ENCODE measurements at places on chromosomes 5 and 9.

DNA sequence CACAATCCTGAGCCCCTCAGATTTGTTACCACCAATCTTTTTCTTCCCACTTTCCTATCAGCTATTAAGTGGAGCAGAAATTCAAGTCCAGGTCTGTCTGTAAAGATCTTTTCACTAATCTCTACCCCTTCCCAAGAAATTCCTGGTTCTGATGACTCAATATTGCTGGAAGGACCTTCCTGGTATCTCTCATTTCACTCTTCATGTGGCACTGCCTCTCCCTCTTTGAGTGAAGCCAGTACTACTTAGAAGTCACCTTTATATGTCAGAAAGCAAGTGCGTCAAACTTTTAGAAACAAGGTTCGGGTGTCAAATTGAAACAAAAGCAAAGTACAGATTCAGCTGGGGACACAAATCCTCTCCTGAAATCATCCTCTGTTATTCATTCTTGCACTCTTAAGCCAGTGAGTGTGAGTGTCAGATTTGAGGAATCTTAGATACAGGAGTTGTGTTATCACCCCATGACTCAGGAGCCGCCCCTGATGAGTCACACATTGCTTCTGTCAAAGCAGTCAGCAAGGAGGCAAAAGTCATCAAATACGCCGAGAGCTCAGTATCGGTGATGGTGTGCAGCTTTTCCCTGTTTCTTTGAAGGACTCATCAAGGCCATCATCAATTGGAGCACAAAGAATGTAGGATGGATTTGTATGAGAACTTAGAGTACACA, 313.0 kb downstream of the CETN3 start:
- no peak for DNase-seq

GRCh38 chr5:64666078-64666477, 24.2 kb upstream of the SHISAL2B start:
- no peak for DNase-seq

DNA sequence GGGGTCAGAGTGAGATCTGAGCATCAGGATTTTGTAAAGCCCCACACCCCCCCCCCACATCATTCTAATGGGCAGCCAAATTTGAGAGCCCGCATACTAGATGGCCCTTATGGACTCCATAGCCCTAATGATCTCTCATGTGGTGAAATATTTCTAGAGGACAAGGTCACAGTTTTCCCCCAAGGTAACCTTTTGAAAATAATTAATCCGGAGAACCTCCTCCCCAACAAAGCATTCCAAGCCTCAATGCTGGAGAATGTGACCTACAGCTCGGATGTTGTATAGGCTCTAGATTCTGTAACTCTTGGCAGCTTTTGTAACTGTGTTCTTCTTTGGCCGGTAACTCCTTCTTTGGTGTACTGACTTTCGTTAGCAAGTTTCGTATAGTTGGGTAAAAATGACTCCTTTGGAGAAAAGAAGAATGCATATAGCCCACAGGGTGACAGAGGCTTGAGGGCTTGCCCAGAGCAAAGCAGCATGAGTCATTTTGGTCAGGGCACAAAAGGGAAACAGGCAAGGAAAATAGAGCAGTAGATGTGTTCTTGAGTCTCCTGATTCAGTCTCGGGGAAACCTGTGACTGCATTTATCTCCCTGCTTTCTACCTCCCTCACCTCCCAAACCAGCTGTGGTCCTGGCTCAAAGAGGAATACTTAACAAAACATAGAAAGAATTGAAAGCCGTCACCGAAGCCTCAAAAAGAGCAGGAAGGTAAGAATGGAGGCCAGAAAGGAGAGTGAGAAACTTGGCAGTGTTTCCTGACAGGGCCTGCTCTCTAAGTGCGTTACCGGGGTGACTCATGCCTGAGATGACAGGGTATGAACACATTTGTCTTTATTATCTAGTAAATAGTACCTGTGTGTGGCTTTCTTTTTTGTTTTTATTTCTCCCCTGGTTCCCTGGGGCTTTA, 6.6 kb upstream of the XPA start:
- peak; percentile 35 for DNase-seq

DNA sequence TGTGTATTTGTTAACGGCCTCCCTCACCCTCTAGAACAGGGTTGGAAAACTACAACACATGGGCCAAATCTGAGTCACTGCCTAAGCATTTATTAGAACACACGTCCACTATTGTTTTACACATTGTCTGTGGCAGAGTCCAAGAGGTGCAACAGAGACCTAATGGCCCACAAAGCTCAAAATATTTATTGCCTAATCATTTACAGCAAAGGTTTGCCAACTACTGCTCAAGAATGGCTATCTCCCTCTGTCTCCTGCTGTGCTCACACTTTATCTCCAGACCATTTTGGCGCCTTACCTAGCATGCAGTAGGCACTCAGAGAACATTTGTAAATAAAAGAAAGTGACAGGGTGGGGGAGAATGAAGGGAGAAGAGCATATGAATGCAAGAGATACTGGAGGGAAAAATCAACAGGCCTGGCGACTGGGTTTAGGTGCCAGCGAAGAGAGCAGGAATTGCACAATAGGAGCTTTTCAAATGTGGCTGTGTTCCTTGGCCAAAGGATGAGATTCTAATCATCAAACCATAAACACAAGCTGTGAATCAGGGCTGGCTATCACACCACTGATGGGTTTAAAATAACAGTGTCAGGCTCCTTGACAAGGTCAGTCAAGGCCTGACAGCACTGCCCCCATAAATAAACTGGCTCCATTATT, 80.3 kb downstream of the EPB41L4A start:
- DNase-seq = no peak

- DNase-seq = no peak
Observed at GRCh38 chr5:3709068-3709716, 113.6 kb downstream of the IRX1 start.

- DNase-seq = no peak
Observed at GRCh38 chr5:39543335-39543734, 118.6 kb upstream of the DAB2 start.

DNA sequence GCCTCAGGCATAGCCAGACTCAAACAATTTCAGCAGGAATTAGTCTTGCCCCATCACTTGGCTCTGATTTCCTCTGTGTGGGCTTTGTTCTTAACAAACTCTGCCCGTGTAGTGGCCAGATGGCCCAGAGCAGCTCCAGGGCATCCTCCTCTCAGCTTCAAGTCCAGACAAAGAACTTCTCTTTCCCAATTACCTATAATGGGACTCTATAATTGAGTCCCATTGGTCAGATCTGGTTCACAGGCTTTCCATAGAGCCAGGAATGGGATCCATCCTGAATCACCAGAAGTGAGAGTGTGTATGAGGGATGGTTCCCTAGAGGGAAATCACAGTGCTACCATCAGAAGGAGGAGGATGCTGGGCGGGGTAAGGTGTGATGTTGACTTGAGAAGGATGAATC, 515.8 kb downstream of the KIF4B start:
- DNase-seq = no peak

GRCh38 chr5:133259199-133259997, 207.6 kb downstream of the HSPA4 start:
- no peak for DNase-seq

GRCh38 chr5:41695920-41696582, 174.2 kb downstream of the OXCT1 start:
- DNase-seq = no peak

DNA sequence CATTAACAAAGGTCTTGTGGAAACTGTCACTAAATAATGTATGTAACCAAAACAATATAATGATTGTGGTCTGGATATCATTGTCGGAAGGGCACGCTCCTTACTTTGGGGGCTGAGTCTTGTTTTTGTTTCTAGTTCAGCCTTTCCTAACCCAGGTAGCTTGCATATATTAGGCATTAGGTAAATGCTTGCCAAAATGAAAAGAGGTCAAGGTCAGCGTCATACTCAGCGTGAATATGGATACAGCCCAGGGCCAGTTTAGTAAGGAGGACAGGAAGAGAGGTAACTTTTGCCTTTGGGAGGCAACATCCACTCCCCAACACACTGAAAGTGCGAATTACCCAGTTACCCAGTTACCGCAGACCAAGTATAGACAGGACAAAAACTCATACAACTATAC, 171.4 kb downstream of the RAB3C start:
- no peak for DNase-seq

- no peak for DNase-seq
Observed at GRCh38 chr5:1513326-1514026, 10.3 kb downstream of the LPCAT1 start.

GRCh38 chr5:73719632-73720031, 93.6 kb downstream of the ARHGEF28 start:
- no peak for DNase-seq

DNA sequence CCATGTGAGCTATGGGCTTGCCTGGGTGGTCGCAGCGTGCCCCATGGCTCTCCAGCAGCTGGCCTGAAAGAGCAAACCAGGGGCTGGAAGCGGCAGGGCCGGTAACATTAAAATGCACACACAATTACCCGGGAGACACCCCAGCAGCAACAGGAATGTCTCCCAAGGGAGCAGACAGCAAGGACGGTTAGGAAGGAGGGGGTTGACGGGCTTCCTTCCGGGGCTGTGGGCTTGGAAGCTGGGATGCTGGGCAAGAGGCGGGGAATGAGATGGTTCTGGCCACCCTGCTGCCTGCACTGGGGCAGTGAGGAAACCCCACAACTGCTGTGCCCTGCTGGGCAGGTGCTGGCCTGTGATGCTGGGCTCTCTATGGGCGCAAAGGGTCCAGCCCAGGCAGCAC, 71.8 kb upstream of the ADAMTS2 start:
- DNase-seq = no peak

DNA sequence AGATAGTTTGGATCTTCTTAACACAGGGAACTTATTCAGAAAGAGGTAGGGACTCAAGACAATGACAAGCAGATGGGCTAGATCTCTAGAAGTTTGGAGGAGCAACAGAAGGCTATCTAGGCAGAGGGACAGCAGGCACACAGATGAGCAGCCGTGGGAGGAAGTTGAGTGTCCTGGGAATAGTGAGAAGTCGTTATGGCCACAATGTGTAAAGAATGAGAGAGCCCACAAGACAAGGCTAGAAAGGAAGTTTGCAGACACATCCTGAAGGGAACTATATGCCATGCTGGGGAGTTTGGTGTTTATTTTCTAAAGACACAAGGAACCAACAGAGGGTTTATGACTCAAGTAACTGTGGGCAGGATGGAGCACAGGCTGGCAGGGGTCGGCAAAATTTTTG, 160.6 kb downstream of the PALM2AKAP2 start:
- no peak for DNase-seq

DNA sequence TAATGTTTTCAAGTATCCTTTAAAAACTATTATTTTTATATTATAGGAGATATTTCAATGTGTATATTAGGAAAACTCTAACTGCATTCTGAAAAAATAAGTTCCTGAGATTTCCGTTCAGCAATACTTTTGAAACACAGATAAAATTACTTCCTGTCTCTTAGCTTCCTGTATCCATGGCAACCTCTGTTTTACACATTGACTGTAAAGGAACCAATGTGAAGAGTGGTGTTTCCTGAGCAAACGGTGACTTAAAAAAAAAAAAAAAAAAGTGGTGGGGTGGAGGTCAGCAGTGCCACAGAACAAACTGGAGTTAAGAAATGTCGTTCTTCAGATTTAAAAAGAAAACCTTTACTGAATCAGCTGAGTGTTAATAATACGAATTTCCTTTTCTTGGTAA, at the start of gene LRRC70:
LRRC70 (plus strand) TSS at position 280 of the 400 bp plus-strand sequence. CDS start 620 bp downstream, outside the sequence.
- no peak for DNase-seq
